ENCODE measurements at places on chromosomes 6 and 20.

DNA sequence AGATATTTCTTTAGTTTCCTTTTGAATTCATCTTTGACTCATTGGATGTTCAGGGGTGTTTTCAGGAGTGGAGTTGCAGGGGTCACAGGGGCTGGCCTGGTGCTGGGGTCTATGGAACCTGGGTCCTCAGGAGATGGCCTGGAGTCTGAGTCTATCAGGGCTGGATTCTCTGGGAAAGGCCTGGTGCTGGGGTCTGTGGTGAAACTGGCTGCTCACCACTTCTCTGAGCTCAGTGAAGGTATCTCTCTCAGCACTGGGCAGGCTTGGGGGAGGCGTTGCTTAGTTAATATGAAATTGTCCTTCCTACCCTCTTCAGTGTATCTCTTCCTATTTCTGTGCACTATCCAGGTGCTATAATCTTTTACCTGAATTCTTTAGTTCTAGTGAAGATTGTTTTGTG is 83.1 kb upstream of the SLC24A3 start:
- no peaks in the 10 kb centered on the region for H3K27me3 ChIP-seq
- H3K4me1 ChIP-seq, result no peaks in the 10 kb centered on the region
- DNase-seq, result no peak
- H3K4me3 ChIP-seq, result no peak overlapping the region
- H3K27ac ChIP-seq, result no peak overlapping the region

- no peaks in the 10 kb centered on the region for H3K27me3 ChIP-seq
- DNase-seq, result no peak
- H3K4me1 ChIP-seq, result peaks cover 8% of the 10 kb centered on the region
- H3K4me3 ChIP-seq, result no peak overlapping the region
- no peaks in the 10 kb centered on the region for H3K36me3 ChIP-seq
These were observed 170.9 kb downstream of the SCP2D1 start for GRCh38 chr20:18984238-18985200.

DNA sequence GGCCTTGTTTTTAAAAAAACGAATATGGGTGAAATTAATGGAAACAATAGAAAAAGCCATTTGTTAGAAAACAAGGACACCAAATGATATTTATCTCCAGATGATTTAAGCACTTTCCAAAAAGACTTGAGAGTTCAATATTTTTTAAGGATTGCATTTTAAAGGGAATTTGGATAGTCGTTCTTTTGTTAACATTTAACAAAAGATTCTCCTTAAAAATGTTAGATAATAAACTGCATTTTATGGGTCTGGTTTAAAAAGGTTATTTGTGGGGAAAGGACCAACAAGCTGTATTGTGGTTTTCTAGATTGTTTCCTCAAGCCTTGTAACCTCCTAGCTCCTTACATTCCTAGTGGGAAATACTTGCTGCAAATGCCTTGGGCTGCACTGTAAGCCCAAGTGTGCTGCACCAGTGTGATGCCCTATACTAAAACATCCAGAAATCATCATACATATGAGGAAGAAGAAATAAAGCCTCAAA is 1.5 kb upstream of the PHIP start:
- no peaks in the 10 kb centered on the region for H3K36me3 ChIP-seq
- H3K27me3 ChIP-seq, result no peaks in the 10 kb centered on the region
- no peak for DNase-seq
- peak overlapping the region; percentile 79 for H3K4me3 ChIP-seq

DNA sequence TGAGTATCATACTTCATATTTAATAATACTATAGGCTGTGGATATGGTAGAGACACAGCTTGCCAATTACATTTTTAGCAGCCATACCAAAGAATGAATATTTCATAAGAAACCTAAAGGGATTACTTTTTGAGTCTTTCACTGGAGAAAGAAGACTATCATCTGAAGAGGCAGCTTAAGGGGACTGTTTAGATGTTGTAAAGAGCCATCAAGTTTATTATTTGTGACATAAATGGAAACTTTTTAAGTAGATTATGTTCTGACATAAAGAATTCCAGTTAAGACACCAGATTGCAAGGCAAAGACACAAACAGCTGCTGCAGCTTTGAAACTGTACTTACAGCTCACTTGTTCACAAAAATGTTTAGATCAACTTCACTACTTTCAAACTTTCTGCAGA is 429.4 kb downstream of the TFAP2A start:
- H3K36me3 ChIP-seq, result no peaks in the 10 kb centered on the region
- H3K27ac ChIP-seq, result no peak overlapping the region
- no peaks in the 10 kb centered on the region for H3K27me3 ChIP-seq
- H3K4me1 ChIP-seq, result no peaks in the 10 kb centered on the region
- no peak for DNase-seq

DNA sequence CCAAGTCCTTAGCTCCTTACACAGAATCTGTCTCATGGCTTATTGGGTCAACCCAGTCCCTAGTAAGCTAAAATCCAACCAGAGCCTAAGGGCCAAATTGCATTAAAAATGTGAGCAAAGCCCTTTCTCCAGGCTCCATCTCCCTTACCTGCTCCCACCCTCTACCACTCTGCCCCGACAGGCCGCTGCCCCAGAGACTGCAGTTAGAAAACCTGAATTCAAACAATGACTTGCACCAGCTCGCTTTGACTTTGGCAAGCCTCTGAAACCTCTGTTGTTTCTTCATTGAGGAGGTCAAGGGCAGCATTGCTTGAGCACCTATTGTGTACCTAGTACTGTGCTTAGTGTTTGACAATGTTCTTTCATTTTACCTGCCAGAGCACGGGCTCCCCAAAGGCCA is 188.1 kb upstream of the PMEPA1 start:
- DNase-seq, result no peak
- H3K4me3 ChIP-seq, result no peak overlapping the region
- no peaks in the 10 kb centered on the region for H3K36me3 ChIP-seq
- no peaks in the 10 kb centered on the region for H3K4me1 ChIP-seq
- no peak overlapping the region for H3K27ac ChIP-seq

GRCh38 chr6:129276986-129277385 is 394.0 kb downstream of the LAMA2 start:
- H3K4me3 ChIP-seq, result no peak overlapping the region
- H3K27ac ChIP-seq, result no peak overlapping the region
- H3K4me1 ChIP-seq, result no peaks in the 10 kb centered on the region
- H3K27me3 ChIP-seq, result no peaks in the 10 kb centered on the region
- H3K36me3 ChIP-seq, result no peaks in the 10 kb centered on the region
- DNase-seq, result no peak

DNA sequence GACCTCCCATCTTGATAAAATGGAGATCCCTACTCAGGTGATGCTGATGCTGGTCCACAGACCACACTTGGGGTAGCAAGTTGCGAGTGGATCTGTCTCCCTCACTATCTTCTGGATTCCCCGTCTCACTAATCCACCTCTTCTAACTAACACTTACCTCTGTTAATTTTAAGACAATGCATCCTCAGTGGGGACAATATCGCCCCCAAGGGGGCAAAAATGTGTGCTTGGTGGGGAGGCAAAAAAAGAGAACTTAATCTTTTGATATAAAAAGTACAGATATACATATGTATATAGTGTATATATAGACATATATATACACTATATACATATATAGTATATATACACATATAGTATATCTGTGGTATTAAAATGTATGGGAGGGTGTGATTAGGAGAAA is 4.3 kb downstream of the LRFN2 start:
- no peak for DNase-seq
- no peak overlapping the region for H3K27ac ChIP-seq
- no peak overlapping the region for H3K4me3 ChIP-seq

- no peaks in the 10 kb centered on the region for H3K4me1 ChIP-seq
- no peaks in the 10 kb centered on the region for H3K36me3 ChIP-seq
- H3K27ac ChIP-seq, result no peak overlapping the region
- H3K4me3 ChIP-seq, result no peak overlapping the region
- no peaks in the 10 kb centered on the region for H3K27me3 ChIP-seq
- DNase-seq, result no peak
These were observed 40.0 kb downstream of the HEBP2 start for GRCh38 chr6:138443979-138444378.

- no peaks in the 10 kb centered on the region for H3K36me3 ChIP-seq
- no peaks in the 10 kb centered on the region for H3K27me3 ChIP-seq
- H3K4me1 ChIP-seq, result no peaks in the 10 kb centered on the region
- DNase-seq, result no peak
- H3K27ac ChIP-seq, result no peak overlapping the region
- no peak overlapping the region for H3K4me3 ChIP-seq
These were observed 55.5 kb downstream of the FOXC1 start for GRCh38 chr6:1665214-1665613.

- H3K36me3 ChIP-seq, result no peaks in the 10 kb centered on the region
- H3K27me3 ChIP-seq, result no peaks in the 10 kb centered on the region
- peaks cover 20% of the 10 kb centered on the region for H3K4me1 ChIP-seq
- H3K27ac ChIP-seq, result no peak overlapping the region
These were observed 33.0 kb downstream of the METTL24 start for GRCh38 chr6:110325197-110325596.

DNA sequence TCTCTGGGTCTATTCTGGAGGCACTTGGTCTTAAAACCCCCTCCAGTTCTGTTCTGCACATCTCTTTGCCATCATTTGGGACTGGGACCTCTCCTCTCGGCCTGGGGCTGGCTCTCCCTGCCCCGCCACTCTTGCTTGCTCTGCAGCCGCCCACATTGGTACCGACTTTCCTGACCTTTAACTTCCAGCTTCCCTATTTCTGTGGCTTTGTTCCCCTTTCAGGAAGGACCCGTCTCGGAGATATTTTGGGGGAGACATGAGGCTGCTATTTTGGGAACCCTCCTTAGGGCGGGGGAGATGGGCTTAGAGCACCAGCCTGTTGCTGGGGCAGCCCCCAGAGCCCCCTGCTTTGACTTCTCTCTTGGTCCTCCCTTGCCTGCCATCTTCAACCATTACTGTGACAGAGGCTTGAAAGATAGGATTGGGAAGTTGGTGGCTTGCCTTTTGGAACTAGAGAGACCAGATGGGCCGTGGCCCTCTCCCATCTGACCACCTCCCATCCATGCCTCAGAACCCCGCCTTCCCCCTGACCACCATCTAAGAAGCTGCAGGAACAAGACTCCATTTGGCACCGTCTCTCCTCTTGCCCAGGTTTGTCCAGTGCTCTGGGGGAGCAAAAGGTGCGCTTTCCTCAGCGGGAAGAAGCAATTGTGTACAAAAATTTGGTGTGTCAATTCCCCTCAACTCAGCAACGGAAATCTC is 914 bp downstream of the TREM2 start:
- no peaks in the 10 kb centered on the region for H3K27me3 ChIP-seq
- no peaks in the 10 kb centered on the region for H3K4me1 ChIP-seq
- H3K4me3 ChIP-seq, result no peak overlapping the region
- no peak for DNase-seq
- no peaks in the 10 kb centered on the region for H3K36me3 ChIP-seq
- H3K27ac ChIP-seq, result no peak overlapping the region

DNA sequence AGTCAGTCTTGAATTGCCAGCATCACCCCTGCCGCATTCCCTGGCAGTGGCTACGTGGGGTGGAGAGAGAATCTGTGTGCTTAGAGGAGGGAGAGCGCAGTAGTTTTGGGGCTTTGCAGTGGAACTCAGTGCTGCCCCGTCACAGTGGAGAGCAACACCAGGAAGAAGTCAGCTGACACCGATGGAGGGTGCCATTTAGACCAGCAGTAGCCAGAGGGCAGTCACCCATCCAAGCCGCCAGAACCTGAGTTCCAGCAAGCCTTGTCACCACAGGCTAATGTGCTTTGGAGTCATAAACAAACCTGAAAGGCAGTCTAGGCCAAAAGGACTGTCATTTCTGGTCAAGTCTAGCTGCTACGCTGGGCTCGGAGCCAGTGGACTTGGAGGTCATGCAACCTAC is 22.0 kb upstream of the PERP start:
- H3K4me3 ChIP-seq, result no peak overlapping the region
- H3K36me3 ChIP-seq, result no peaks in the 10 kb centered on the region
- H3K27me3 ChIP-seq, result no peaks in the 10 kb centered on the region
- H3K4me1 ChIP-seq, result no peaks in the 10 kb centered on the region
- no peak overlapping the region for H3K27ac ChIP-seq
- DNase-seq, result no peak

GRCh38 chr6:170184316-170184715 is 106.6 kb downstream of the DLL1 start:
- H3K36me3 ChIP-seq, result no peaks in the 10 kb centered on the region
- H3K27me3 ChIP-seq, result no peaks in the 10 kb centered on the region
- no peak for DNase-seq
- no peak overlapping the region for H3K27ac ChIP-seq
- no peak overlapping the region for H3K4me3 ChIP-seq

- peaks cover 39% of the 10 kb centered on the region for H3K4me1 ChIP-seq
- DNase-seq, result peak; percentile 22
- H3K27ac ChIP-seq, result peak overlapping the region; percentile 69
- H3K36me3 ChIP-seq, result no peaks in the 10 kb centered on the region
- H3K27me3 ChIP-seq, result no peaks in the 10 kb centered on the region
- no peak overlapping the region for H3K4me3 ChIP-seq
These were observed 81.3 kb downstream of the CDH26 start for GRCh38 chr20:60039526-60039925.

DNA sequence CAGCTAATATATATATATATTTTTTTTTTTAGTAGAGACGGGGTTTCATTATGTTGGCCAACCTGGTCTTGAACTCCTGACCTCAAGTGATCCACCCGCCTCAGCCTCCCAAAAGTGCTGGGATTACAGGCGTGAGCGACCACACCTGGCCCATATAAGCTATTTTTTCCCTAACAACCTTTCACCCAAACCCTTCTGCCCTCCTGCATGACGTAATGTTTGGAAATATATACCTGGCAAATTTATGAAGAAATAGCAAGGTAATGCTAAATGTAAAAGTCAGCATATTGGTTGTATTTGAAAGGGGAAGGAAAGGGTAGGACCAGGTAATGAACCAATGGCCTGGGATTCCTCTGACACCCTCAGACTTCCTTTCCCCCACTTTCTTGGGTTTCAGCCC is 325.5 kb upstream of the ARID1B start:
- H3K4me3 ChIP-seq, result no peak overlapping the region
- DNase-seq, result no peak
- H3K27ac ChIP-seq, result no peak overlapping the region
- no peaks in the 10 kb centered on the region for H3K27me3 ChIP-seq
- no peaks in the 10 kb centered on the region for H3K4me1 ChIP-seq
- no peaks in the 10 kb centered on the region for H3K36me3 ChIP-seq

- DNase-seq, result no peak
- H3K27ac ChIP-seq, result no peak overlapping the region
These were observed 160.7 kb downstream of the UST start for GRCh38 chr6:148907573-148907972.
